ENCODE measurements at places on chromosomes 12 and 14.
A peak's percentile ranks its signal among the peaks of the same experiment; 100 is the strongest.

DNA sequence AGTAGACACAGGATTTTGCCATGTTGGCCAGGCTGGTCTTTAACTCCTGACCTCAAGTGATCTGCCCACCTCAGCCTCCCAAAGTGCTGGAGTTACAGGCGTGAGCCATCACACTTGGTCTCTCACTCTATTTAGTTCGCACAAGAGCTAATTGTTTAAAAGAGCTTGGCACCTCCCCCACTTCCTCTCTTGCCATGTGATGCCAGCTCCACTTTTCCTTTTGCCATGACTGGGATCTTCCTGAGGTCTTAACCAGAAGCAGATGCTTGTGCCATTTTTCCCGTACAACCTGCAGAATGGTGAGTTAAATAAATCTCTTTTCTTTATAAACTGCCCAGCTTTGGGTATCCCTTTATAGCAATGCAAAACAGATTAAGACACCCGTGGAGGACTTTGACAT lies 200.1 kb upstream of the FRMD6 start:
- no peak for DNase-seq

DNA sequence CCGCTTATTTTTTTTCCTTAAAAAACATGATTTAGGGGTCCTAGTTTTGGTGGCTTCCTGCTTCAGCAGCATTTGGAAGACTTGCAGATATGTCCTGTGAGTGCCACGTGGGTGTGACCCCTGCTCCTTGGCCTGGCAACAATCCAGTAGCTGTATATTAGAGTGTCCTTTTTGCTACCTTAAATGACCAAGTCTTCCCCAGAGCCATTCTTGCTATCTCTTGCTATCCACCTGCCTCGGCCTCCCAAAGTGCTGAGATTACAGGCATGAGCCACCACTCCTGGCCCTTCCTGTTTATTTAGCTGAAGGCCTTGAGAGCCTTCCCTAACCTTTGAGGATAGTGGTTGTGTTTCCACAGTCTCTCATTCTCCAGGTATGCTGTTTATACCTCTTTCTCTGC lies 17.0 kb downstream of the TPCN1 start:
- DNase-seq = no peak

DNA sequence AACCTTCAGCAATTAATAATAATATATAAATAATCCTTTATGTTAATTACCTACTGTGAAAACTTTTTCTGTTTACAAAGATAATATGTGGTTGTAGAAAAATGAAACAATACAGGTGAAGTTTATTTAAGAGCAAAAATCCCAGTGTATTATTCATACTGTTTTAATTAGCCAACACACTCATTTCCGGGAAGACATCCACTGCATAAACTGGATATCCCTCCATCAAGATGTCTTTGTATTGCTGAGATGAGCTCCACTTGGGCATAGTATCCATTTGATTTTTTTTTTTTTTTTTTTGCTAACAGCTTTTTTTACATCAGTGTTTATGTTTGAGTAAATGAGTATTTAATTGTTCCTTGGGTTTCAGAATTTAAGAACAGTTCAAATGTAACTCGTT lies 13.7 kb upstream of the DERA start:
- DNase-seq = peak; percentile 53

DNA sequence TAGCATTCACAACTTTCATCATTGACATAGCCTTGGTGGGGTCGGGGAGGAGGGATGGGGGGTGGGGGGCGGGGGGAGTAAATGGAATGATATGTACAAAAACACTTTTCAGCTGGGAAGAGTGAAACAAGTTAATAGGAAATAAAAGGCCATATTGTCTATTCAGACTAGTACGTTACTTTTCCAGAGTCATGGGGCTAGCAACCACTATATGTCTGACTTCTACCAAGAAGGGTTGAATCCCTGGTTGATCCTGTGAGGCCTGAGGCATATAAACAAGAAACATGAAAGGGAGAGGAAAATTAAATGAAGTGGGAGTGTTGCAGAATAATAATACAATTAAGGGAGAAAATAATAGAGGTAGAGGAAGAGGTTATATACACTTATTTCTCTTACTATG lies 225.5 kb downstream of the ERC1 start:
- DNase-seq = no peak

GRCh38 chr14:65356327-65356836 lies 56.1 kb upstream of the FUT8 start:
- DNase-seq = peak; percentile 95

DNA sequence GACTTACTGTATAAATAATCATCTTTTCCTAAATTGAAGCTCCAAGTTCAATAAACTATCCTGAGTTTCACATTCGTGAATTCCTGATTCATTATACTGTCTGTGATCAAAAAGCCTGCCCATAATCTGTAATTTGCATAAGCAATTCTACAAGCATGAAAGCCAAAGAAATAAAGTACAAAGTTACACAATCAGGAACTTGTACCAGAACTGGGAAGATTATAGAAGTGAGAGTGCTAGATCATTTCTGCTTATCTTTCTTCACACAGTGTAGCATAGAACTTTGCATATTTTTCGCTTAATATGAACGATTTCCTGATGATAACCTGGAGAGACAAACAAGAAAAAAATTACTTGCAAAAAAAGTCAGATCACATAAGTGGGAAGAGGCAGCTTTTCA lies 308.2 kb downstream of the C12orf50 start:
- no peak for DNase-seq

DNA sequence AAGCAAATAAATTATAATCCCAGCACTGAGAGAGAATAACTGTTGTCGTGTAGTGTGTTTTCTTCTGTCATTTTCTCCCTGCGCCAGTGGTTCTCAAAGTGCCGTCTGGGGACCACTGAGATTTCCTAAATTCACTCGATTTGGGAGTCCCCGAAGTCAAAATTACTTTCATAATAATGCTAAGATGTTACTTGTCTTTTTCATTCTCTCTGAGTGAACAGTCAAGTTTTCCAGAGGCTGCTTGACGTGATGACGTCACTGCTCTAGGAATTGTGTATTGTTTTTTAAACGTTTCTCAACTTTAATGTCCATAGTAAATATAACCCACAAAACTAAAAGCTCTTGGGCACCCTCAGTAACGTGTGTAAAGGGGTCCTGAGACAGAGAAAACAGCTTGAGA lies 796 bp upstream of the POP5 start:
- peak; percentile 84 for DNase-seq

- DNase-seq = peak; percentile 3
These were observed 14.2 kb downstream of the NOXRED1 start for GRCh38 chr14:77409131-77409533.

GRCh38 chr12:10363914-10364814 lies 25.7 kb downstream of the KLRK1 start:
- peak; percentile 66 for DNase-seq

GRCh38 chr12:53862206-53862605 lies 76.4 kb upstream of the HOXC13 start:
- no peak for DNase-seq

GRCh38 chr14:89371585-89372511 lies 45.2 kb downstream of the FOXN3 start:
- peak; percentile 64 for DNase-seq

DNA sequence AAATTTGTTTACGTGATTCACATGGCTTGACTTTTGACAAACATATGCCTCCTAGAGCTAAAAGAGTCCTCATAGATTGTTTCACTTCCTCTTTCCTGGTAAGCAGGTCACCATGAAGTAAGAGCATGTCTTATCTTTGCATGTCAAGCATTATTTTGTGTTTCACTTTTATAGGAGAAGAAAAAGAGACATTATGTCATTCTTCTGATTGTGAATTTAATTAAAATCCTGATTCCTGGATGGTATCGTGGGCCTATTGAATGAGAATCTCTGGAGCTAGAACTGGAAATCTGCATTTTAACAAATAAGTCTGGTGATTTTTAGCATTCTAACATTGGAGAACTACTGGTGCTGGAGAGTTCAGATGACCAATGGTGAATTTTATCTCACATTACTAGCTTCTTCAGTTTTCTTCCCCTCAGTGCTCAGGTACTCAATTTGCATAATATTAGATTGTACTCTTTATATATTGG lies 218.6 kb upstream of the ATP2B1 start:
- no peak for DNase-seq

DNA sequence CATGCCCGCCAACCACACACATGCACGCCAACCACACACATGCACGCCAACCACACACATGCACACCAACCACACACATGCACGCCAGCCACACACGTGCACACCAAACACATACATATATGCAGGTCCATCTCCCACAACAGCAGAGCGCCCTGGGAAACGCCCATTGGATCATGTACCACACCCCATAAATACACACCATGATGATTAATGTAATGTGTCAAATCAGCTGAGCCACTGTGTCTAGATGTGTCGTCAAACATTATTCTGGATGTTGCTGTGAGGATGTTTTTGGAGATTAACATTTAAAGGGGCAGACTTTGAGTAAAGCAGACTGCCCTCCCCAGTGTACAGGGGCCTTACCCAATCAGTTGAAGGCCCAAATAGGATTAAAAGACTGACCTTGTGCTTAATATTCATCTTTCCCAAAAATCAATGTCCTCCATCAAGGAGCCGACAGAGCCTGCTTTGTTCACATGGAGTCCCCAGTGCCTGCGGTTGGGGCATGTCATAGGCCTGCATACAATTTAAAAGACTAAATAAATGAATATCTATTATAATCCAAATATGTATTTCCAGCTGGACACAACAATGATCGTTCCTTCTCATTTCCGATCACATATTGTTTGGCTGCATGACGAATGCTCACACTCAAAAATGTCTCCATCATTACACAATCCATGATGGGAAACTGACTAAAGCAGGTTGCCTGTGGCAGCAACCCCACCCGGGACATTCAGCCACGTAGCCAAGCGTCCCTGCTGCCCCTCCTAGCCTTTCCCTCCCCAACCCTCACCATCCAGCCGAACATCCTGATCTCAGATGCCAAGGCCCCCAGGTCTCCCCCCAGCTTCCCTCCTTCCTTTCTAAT lies 23.2 kb upstream of the BDKRB2 start:
- DNase-seq = peak; percentile 22

DNA sequence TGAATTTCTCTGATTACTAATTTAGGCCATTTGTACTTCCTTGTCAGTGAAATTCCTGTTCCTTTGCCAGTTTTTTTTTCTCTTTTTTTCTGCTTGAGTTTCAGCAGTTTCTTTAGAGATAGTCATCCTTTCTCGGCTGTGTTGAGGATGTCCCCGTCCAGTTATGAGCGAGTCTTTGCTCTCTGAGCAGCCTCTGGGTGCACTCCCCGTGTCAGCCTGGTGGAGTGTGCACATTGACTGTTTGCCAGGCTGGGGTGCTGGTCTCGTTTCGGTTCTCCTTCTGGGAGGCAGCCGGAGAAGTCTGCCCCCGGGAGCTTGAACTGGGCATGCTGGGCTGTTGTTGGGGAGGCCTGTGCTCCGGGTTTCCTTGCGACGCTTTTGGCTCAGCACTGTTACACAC lies 3.0 kb downstream of the PACS2 start:
- peak; percentile 90 for DNase-seq

DNA sequence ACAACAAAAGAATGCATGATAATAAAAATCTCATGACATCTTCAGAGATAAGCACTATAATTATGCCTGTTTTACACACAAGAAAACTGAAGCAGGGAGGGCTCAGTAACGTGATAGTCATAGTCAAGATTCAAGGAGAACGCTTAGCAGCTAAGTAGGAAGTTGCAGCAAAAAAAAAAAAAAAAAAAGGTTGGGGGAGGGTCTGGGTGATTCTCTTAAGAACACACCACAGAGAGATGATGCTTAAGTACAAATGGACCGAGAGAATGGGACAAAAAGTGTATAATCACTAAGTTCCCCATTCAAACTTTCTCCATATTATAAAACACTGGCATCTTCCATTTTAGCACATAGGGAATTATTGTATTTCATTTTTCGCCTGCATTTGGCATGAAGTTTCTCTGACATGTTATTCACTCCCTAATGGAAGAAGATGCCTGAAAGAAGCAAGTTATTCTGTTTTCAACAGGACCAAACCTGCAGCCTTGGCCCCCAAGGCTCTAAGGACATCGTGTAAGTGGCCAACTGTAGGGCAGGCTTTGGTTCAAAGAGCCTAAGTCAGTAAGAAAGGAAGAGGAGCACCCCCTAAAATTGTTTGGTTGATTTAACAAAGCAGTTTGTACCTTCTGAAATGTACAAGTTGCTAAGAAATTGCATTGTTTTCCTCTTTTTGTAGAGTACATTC lies 142.9 kb upstream of the TMPO start:
- DNase-seq = no peak

DNA sequence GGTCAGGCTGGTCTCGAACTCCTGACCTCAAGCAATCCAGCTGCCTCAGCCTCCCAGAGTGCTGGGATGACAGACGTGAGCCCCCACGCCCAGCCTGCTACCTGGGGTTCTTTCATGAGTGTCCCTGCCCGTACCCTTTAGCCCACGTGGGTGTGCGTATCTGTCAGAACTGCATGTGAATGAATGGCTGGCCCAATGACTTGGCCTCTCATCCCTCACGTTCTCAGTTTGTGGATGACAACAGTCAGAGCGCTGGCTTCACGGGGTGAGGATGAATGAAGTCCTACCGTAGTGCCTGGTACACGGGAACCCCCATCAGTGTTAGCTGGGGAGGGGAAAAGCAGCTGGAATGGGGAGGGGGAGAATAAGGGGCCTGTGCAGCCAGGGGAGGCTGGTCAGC lies 16.1 kb upstream of the ZDHHC22 start:
- no peak for DNase-seq

DNA sequence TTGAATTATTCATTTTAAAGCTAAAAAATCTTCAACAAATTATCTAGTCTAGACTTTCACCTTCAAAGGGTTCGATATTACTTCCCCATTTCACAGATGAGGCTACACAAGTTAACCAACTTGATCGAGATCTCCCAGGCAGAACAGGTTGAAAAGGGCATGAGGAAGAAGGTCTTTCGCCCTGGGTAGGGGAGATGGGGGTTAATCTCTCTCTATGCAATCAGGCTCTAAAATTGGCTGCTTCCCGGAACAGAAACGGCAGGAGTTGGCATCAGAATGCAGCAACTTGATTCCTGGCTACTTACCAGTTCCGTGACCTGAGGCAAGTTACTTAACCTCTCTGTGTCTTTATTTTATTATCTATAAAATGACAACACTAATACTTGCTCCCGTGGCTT lies 2.4 kb upstream of the CISTR start:
- DNase-seq = no peak

DNA sequence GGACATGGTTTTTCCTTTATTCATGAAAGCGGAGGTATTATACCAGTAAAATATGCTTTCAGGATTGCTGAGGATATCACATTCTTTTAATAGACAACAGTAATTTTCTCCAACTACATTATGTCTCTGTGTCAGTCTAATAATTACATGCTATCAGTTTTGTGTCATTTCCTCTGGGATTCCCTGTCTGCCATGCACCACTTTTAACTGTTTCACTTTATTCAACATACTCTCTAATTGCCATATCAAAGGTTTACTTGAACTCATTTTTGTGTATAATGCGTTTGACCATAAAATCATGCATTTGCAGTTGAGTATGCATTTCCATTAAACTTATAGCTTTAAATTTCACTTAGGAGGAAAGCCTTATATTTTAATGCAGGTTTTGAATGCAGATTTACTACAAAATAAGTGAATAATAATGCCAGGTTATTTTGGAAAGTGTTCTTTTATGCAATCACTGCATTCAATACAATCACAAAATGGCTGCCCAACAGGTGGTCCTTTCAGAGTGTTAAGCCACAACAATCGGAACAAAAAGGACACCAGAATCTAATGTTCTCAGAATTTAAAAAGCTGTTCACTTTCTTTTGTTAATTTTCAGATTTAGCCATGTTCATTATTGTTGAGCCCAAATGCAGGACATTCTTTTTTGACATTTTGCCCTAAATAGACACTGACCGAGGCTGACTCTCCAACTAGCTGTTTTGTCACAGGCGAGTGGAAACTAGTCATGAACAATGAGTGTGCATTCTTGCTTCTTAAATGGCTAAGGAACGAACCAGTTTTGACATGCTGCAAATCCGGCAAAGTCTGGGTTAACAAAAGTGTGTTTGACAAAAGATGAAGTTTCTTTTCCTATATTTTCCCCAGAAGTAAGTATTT lies 40.9 kb downstream of the MBIP start:
- DNase-seq = no peak

Measured in GM23248 (cell line).